ENCODE measurements at places on chromosomes 3 and 15. TPM values are rescaled to one million over a fixed set of nuclear protein-coding genes. Genes with fewer than 3 reads are reported as not detected.

Gene CPLX3
- 0.09 TPM for total RNA-seq

Gene ACTRT3
- total RNA-seq, result 1.1 TPM

Gene FGF12
- not detected for total RNA-seq

Gene PLCL2
- 15.2 TPM for total RNA-seq

- DNase-seq, result no peak
Measured at GRCh38 chr3:188394623-188395022, 240.7 kb downstream of the LPP start.

DNA sequence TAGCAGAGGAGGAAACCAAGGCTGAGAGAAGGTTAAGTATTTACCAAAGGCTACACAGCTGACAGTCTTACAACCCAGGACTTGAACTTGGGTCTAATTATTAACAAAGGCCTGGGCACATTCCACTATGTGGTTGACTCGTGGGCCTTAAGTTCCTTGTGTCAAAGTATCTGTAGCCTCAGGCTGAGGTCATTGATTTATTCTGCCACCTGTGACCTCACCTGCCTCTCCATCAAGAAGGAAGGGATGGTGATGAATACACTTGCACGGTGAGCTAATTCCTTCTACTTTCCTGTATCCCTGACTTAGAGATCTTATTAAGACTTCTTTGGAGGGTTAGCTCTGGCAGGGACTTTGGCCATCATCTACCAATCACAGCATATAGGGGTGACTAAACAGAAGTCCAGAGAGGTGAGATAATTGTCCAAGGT lies 19.9 kb upstream of the LRRC58 start:
- DNase-seq, result no peak

GRCh38 chr3:159062734-159063410 lies 261.0 kb downstream of the MFSD1 start:
- DNase-seq, result no peak

- no peak for DNase-seq
Measured at GRCh38 chr15:92392462-92392861, 1.2 kb upstream of the ST8SIA2 start.

- no peak for DNase-seq
Measured at GRCh38 chr3:138062037-138062436, 52.1 kb downstream of the CLDN18 start.

DNA sequence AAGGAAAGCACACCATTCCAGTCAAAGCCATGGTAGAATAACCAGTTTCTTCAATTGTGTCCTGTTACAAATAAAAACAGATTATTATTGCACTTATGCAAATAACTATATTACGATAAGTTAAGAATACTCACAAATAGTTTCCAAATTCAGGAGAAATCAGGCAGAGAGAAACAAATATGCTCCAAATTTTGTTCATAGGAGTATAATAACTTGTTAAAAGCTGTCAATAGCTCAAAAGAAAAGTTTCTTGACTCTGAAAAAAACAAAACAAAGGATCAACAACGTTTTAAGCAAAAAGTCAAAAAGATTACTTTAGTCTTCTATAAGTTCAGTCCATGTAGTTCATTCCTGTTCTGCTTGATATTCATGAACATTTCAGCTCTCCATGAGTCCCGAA lies 59.7 kb upstream of the BDH1 start:
- no peak for DNase-seq

DNA sequence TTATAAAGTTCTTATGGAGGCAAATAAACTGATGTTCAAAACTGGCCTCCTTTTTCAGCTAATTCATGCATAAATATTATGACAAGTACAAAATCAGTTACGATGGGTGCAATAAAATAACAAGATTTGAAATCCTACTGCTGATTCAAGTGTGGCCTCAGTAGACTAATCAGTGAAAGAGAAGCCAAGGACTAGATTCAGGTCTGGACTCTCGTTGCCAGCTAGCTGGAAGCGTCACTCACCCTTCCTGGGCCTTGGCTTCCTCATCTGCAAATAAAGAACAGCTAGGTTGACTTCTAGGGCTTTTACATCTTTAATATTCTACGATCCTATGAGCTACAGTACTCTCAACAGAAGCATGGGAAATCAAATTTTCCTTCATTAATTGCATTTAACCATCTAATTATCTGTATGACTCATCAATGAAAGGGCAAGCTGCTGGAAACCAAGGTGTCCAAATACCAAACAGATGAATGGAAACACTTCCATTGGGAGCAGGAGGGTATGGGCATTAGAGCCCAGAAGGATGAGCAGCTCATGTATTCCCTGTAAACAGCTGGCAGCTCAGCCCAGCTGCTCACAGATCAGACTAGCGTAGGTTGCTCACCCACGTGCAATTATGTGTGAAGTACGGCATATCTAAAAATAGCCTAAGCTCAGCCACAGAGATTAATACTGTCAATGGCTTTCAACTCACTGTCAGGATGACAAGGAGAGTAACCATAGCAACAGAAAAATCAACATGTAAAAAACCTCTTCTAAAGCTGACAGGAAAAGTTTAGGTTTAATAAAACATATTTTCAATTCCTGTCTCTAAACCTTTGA lies 294.8 kb downstream of the PLCL2 start:
- peak; percentile 50 for DNase-seq

GRCh38 chr15:34609102-34610057 lies 25.9 kb upstream of the GOLGA8B start:
- DNase-seq, result peak; percentile 65

GRCh38 chr15:101537483-101538080 lies 48.1 kb upstream of the PCSK6 start:
- no peak for DNase-seq

DNA sequence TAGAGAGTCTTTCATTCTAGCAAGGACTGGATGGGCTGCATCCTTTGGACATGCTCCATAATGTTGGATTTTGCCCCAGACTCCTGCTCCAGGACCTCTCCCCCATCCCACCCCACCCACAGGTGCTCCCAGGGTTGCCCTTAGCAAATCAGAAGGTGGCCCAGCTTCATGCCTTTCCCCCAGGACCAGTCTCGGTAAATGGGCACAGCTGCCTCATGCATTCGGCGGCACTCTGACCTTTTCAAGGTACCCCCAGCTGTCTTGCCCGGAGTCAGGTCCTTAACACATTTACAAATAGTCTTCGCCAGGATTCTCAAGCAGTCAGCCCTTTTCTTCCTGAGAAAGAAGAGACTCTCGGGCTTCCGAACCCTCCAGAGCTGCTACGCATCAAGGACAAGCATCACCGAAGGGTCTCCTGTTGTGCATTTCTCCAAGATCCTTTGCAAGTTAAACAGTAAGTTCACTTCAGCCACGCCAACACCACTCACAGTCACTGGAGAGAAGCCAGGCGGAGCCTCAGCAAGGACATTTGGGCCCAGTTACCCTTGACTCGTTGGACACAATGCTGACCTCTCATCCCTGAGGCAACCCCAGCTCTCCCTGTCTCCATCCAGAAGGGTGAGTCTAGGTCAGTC lies 287.8 kb downstream of the FAM43A start:
- no peak for DNase-seq

DNA sequence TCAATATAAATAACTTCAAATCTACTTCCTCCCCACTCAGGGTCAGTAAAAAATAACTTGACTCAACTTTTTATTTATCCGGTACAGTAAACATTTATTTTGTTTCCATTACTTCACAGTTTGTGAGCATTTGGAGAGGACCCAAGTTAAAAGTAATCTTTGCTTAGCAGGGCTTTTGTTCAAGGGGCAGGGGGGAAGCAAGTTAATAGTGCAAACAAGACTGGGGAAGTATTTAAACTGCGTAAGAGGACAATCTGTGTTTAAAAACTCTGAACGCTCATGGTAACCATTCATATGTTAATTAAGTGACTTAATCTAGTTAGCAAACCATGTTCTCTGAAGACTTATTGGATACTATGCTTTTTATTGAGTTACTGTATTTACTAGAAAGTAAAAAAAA lies 346.2 kb downstream of the SLC9A9 start:
- no peak for DNase-seq

DNA sequence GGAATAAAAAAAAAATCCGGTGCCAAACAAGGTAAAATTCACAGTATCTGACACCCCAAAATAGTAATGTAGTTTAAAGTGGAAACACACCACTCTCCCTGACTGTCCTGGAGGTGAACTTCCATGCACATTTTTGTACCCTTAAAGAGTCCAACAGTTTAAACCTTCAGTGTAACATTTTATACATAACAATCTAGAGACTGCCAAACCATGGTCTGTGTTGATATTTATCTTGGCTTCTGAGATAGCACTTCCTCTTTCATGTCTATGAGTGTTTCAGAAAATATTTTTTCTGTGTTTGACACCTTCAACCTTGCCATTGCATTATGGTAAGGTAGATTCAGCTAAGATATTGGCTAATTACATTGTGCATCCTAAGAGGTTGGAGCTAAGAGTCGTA lies 13.9 kb downstream of the TMEM45A start:
- DNase-seq, result no peak

DNA sequence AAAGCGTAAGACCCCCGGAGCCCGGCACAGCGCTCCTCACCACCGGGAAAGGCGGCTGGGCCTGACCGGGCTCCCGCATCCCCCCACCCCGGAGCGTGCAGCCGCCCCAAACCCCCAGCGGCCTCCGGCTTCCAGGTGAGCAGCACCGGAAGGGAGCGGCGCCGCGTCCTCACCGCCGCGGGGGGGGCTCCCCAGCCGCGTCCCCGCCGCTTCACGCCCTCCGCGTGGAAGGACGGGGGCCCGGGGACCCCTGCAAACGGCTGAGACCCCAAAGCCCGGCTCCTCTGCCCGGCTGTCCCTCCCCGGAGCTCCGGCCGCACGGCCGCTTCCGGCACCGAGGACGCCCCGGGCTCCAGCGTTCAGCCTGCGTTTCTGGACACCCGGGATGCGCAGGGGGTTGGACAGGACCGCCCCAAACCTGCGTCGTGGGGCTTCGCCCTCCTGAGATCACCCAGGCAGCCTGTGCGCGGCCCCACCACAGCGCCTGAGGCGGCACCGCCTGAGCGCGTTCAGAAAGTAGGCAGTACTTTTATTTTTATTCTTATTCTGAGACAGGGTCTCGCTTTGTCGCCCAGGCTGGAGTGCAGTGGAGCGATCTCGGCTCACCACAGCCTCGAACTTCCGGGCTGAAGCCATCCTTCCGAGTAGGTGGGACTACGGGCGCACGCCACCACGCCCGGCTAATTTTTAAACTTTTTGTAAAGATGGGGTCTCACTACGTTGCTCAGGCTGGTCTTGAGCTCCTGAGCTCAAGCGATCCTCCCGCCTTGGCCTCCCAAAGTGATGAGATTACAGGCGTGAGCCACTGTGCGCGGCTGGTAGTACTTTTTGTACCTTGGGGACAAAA lies 51.6 kb upstream of the BLM start:
- peak; percentile 90 for DNase-seq

Measured in activated CD4-positive, alpha-beta T cell treated with anti-CD3 and anti-CD28 coated beads, Interleukin-2, amount 10 ng/mL, durations not matched to agents 24 days and 14 days (primary cell).